ENCODE measurements at places on chromosomes 2 and 18. TPM values are rescaled to one million over a fixed set of nuclear protein-coding genes. Genes with fewer than 3 reads are reported as not detected.

The LYG2 gene
- not detected for total RNA-seq

The HNMT gene
- total RNA-seq = 11.3 TPM

The NT5DC4 gene
- total RNA-seq = not detected

The CROCC2 gene
- total RNA-seq = not detected

The CNTNAP5 gene
- not detected for total RNA-seq

The LOXL3 gene
- 1.8 TPM for total RNA-seq

The CD8B2 gene
- not detected for total RNA-seq

The CHRNG gene
- not detected for total RNA-seq

The ARHGAP28 gene
- total RNA-seq = 4.4 TPM

DNA sequence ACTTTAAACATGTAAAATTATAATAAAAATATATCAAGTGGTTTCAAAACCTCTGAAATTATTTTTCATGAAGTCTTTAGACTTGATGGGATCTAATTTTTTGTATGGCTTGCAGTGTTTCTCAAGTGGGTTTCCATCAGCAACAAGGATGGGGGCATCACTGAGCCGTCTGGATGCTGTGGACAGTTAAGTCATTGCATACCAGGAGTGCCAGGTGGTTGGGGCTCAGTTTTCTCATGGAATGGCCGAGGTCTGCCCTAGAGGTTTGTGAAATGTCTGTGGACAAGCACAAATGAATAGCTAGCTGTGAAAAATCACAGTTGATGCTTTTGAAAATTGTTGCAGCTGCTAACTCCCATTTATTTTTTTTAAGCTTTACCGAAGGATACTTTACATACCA lies 1.7 kb downstream of the PRELID3A start:
- no peak for DNase-seq

DNA sequence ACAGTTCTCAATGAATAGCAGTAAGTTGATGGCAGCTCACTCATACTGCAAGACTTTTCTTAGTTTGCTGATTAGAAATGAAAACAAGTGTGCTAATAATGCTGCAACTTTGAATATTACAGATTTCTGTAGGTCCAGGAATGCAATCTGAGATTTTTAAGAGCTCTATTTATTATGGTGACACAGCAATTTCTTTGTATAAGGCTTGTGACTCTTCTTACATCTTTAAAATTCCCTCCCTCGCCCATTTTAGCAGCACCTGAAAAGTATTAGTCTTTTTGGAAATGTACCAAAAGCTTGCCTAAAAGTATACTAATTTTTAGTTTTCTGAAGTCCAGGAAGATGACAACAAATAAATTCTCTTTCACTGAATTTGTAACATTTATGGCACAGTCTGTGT lies 4.4 kb upstream of the HTR2B start:
- DNase-seq = no peak

- DNase-seq = no peak
Measured at GRCh38 chr2:75321599-75321922, 122.2 kb upstream of the TACR1 start.

- no peak for DNase-seq
Measured at GRCh38 chr2:150538651-150539201, 51.3 kb upstream of the RND3 start.

GRCh38 chr2:39534095-39534711 lies 97.1 kb upstream of the MAP4K3 start:
- DNase-seq = no peak

DNA sequence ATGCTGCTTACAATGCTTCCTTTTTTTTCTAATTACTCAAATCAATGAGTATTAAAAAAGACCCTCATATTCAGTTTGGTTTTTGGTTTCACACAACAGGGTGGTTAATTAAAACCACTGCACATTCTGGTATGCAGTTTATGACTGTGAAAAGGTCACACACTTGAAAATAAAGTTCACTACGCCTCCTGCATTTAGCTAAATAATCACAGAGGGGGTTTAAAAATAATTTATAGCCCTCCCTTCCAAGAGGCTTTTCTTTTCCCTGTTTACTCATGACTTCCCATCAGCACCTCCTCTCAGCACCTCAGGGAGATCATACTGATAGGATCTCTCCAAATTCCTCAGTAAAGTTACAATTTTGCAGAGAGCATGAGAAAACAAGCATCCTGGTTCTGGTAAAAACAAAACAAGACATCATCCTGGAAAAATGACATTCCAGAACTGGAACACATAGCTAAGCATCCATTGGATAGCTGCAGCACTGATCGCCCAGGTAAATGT lies 129.5 kb upstream of the TMEM200C start:
- DNase-seq = no peak

DNA sequence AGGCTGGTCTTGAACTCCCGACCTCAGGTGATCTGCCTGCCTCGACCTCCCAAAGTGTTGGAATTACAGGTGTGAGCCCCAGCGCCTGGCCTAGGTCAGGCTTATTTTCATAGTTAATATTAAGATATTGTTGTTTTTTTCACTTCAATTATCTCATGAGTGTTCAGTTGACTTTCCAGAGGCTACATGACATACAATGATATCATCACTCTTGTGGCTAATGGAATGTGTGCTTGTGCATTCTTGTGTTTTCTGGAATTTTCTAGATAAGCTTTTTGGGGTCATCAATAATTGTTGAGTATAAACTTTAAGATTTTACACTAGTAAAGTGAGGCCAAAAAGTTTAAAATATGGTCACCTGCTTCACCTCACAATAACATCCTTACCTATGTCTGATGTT lies 180.9 kb downstream of the FIGN start:
- no peak for DNase-seq

DNA sequence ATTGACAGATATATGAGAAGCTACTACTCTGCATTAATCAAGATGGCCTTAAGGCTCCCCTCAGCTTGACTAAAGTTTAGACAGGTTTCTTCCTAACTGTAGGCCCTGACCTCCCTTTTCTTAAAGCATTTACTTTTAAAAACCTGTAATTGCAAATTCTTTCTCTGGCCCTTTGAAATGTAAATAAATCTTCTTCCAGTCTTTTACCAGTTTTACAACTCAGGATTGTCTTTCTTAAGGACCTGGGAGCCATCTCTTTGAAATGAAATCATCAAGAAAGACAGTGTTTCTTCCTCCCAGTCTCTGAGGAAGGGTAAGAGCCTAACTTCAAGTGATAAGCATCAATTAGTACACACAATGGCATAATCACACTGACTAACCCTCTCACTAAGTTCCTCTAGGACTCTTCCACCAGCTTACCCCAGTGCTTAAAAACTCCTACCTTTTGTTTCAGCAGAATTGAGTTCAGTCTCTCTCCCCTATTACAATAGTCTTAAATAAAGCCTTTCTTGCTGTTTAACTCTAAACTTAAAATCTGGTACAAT lies 58.7 kb upstream of the CDH20 start:
- DNase-seq = no peak

- no peak for DNase-seq
Measured at GRCh38 chr2:43171789-43172188, 54.6 kb downstream of the ZFP36L2 start.

GRCh38 chr2:192159736-192160135 lies 35.0 kb downstream of the TMEFF2 start:
- no peak for DNase-seq

GRCh38 chr2:157840568-157841156 lies 35.5 kb downstream of the ACVR1 start:
- DNase-seq = no peak

GRCh38 chr2:150465703-150466569 lies 21.5 kb downstream of the RND3 start:
- DNase-seq = no peak

DNA sequence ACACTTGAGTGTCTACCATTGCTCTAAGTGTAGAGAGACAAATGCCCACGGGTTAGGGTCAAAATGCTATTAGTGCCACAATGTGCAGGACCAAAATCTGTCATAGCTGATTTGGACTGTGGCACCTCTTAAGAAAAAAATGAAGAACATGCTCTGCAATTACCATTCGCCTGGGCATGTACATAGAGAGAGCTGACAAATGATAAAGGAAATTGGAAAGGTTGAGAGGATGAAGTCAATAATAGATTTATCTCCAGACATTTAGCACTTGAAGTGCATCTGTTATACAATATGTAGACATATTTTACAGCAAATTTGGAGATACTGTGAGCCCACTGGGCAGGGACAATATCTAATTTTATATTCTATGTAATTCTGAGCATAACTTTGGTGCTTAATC lies 804.4 kb downstream of the SATB2 start:
- DNase-seq = no peak

GRCh38 chr2:122186761-122187222 lies 431.3 kb downstream of the TSN start:
- DNase-seq = no peak

- no peak for DNase-seq
Measured at GRCh38 chr18:78720456-78721237, 259.0 kb upstream of the SALL3 start.

- no peak for DNase-seq
Measured at GRCh38 chr2:10304458-10305253, 2.0 kb downstream of the HPCAL1 start.

DNA sequence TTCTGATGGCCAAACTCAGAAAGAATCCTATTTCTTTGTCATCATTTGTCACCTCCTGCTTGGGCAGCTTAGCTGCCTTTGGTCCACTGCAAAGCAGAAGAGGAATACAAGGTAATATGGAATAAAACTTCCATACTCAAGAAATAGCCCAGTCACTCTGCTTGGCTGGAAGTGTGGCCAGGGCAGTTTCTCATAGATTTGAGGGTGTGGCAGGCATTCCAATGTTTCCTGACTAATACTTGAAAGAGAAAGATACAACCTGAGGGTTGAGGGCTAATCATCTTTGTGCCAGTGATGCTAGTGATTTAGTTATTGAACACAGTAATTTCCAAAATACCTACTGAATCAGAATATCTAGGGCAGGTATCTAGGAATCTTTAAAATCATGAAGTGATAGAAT lies 83.1 kb downstream of the FAM161A start:
- DNase-seq = no peak

- no peak for DNase-seq
Measured at GRCh38 chr2:240224676-240225075, 84.2 kb upstream of the OTOS start.

Data from pulmonary artery endothelial cell (primary cell).